CD4-positive, alpha-beta T cell (primary cell): ENCODE measurements at places on chromosomes 7 and 10.

DNA sequence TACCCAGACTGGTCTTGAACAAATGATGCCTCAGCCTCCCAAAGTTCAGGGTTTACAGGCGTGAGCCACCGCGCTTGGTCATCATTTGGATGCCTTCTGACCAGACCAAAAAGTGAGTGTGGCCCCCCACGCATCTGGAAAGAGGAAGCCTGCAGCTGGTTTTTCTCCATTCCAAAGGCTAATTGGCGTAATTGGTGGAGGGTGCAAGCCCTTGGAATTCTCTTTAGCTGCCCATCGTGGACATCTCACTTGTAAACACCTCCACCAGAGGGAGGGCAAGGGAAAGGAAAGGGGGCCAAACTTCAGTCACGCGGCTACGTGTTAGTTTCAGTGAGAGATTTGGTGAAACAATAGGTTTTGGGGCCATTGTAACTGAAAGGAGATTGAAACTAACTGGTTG is 4.1 kb upstream of the ARHGAP21 start:
- H3K27me3 ChIP-seq = no peaks in the 10 kb centered on the region
- no peaks in the 10 kb centered on the region for H3K36me3 ChIP-seq
- no peak overlapping the region for H3K27ac ChIP-seq
- H3K4me1 ChIP-seq = peaks cover 5% of the 10 kb centered on the region
- no peak overlapping the region for H3K4me3 ChIP-seq

GRCh38 chr10:72665925-72666324 is 26.0 kb upstream of the MCU start:
- H3K4me3 ChIP-seq = no peak overlapping the region
- no peak overlapping the region for H3K27ac ChIP-seq
- no peaks in the 10 kb centered on the region for H3K27me3 ChIP-seq
- no peaks in the 10 kb centered on the region for H3K4me1 ChIP-seq
- DNase-seq = no peak
- H3K36me3 ChIP-seq = no peaks in the 10 kb centered on the region

- peaks cover 5% of the 10 kb centered on the region for H3K4me1 ChIP-seq
- H3K36me3 ChIP-seq = no peaks in the 10 kb centered on the region
- no peak for DNase-seq
- peaks cover 3% of the 10 kb centered on the region for H3K27me3 ChIP-seq
These were observed 53.2 kb downstream of the TFAM start for GRCh38 chr10:58438340-58438871.

DNA sequence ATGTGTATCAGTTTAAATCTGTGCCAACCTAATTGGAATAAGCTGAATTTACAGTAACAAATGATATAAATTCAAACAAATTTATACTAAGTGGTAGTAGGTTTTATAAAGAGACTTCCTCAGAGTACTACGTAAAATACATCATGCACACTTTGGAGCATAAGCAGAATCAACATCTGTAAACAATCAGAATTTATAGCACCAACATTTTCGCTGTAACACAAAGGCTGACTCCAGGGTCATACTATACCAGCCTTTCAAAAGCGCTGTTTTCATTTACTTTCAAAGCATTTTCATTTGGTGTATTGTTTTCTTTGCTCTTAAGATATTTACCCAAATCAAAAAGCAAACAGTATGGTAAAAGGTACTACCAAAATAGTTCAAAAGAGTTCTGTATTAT is 29.3 kb upstream of the TMEM168 start:
- H3K4me1 ChIP-seq = no peaks in the 10 kb centered on the region
- no peaks in the 10 kb centered on the region for H3K36me3 ChIP-seq
- no peak for DNase-seq
- no peak overlapping the region for H3K4me3 ChIP-seq
- no peak overlapping the region for H3K27ac ChIP-seq
